ENCODE measurements at places on chromosomes 3 and 15.

DNA sequence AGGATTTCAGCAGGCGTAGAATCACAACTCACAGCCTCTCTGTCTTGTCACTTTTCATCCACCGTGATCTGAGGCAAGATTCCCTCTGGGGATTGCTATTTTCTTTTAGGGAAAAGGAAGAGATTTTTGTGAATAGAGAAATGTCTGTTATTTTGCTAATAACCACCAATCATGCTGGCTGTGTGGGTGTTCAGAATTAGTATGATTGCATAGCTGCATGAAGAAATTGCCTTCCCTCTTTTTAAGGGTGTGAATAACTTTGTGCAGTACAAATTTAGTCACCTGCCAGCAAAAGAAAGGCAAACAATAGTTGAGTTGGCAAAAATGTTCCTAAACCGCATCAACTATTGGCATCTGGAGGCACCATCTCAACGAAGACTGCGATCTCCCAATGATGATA lies 60.8 kb downstream of the KAT2B start:
- no peak for DNase-seq

- no peak for DNase-seq
Observed at GRCh38 chr3:40120806-40121205, 188.7 kb upstream of the EIF1B start.

- no peak for DNase-seq
Observed at GRCh38 chr3:106034313-106034712, 165.5 kb upstream of the CBLB start.

DNA sequence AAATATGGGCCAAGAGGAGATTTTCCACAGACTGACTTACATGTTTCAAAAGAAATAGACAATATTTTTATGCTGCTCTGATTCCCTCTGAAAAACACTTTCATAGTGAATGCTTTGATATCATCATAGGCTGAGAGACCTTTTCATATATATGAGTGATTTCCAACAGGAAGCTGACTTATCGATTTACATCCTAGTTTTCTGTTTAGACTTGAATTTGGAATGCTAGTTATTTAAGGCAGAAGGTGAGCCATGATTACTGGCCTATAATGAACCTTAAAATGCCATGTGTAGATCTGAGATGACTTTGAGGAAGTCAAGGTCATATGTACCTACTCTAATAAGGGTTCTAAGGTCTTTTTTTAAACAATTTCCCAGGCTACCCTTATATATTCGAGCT lies 1126.1 kb downstream of the ROBO1 start:
- DNase-seq = no peak

- DNase-seq = no peak
Observed at GRCh38 chr15:79773128-79773527, 123.7 kb downstream of the MTHFS start.
